WTC11 (cell line): ENCODE measurements at places on chromosomes 16 and 17. TPM values are rescaled to one million over a fixed set of nuclear protein-coding genes. Genes with fewer than 3 reads are reported as not detected.

IRX6 gene
- total RNA-seq, result 0.14 to 0.23 TPM (median 0.22 TPM) in 3 replicates

SOX9 gene
- 8.1 to 9.0 TPM (median 8.9 TPM) in 3 replicates for total RNA-seq

SHCBP1 gene
- 15.4 to 20.2 TPM (median 15.7 TPM) in 3 replicates for total RNA-seq

NR1D1 gene
- 5.6 to 7.6 TPM (median 6.2 TPM) in 3 replicates for total RNA-seq

SDK2 gene
- total RNA-seq, result 13.5 to 14.8 TPM (median 14.3 TPM) in 3 replicates

CD300H gene
- not detected in 3 replicates for total RNA-seq

GRCh38 chr17:33562792-33563191 is 269.7 kb upstream of the ASIC2 start:
- no peak overlapping the region for H3K27ac ChIP-seq
- H3K36me3 ChIP-seq, result peaks cover 16% of the 10 kb centered on the region
- no peak overlapping the region for H3K4me3 ChIP-seq
- peak; percentile 14 for DNase-seq
- H3K27me3 ChIP-seq, result peaks cover 17% of the 10 kb centered on the region

DNA sequence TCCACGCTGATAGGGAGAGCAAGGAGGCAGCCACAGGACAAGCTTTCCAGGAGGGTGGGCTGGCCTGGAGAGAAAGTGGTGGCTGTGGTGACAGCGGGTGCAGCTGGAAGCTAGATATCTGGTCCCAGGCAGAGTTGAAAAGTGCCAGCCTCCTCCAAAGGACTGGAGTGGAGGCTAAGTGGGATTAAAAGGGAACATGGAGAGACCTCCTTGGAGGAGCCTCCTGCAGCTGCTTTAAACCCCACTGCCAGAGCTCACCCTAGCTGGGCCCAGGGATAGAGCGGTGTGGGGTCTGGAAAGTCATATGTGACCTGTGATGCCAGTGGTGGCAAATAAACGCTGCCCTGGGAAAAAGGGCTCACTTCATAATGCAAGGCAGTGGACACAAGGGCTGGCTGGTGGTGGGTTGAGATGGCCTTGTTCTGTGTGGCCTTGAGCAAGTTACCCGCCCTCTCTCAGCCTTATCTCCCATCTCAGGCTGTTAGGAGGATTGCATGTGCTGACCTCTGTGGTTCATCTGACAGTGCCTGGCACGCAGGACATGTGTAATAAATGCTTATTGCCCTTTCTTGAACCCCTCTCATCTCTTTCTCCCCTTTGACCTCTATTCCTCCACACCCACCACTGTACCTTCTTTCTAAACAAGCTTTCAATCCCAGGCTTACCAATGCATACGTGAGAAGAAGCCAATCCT is 61.0 kb upstream of the LGALS9 start:
- H3K27ac ChIP-seq, result peak overlapping the region; percentile 84
- DNase-seq, result no peak
- H3K4me1 ChIP-seq, result peaks cover 61% of the 10 kb centered on the region
- H3K27me3 ChIP-seq, result no peaks in the 10 kb centered on the region
- no peaks in the 10 kb centered on the region for H3K36me3 ChIP-seq

DNA sequence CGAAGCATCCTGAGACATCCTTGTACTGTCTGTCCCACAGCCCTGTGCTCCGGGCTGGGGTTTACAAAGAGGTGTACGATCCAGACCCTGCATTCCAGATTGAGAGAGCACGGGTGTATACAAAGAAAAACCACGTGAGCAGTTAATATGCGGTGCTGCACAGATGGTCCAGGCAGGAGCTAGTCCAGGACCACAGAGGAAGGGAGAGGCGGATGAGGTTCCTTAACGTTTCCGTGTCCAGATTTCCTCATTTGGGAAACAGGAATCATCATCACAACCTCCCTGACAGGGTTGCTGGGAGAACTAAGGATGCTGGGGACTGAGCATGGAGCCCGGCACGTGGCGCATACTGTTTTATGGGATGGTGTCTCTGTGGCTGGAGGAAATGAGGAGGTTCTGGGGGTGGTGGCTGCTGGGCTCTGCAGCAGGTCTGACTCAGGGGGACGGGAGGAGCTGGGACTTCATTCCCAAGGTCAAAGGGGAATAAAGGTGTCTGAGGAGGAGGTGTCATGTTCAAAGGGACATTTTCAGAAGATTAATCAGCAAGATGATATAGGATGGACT is 26.2 kb downstream of the WIPI1 start:
- H3K4me1 ChIP-seq, result peaks cover 2% of the 10 kb centered on the region
- DNase-seq, result no peak
- no peak overlapping the region for H3K27ac ChIP-seq

DNA sequence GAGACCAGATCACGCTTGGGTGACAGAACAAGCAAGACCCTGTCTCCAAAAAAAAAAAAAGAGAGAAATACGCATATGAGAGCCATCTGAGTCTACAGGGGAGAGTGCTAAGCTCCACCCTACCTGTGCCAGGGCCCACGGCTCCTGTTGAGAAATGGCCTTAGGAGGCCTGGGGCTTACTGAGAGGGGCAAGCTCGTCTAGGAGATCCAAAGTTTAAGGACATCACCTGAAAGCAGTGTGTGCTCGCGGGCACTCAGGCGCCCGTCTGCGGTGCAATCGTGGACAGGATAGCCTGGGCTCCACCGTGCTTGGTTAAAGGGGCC is 14.5 kb upstream of the BAIAP2 start:
- peaks cover 13% of the 10 kb centered on the region for H3K4me1 ChIP-seq
- no peaks in the 10 kb centered on the region for H3K27me3 ChIP-seq
- H3K4me3 ChIP-seq, result no peak overlapping the region
- no peak for DNase-seq

DNA sequence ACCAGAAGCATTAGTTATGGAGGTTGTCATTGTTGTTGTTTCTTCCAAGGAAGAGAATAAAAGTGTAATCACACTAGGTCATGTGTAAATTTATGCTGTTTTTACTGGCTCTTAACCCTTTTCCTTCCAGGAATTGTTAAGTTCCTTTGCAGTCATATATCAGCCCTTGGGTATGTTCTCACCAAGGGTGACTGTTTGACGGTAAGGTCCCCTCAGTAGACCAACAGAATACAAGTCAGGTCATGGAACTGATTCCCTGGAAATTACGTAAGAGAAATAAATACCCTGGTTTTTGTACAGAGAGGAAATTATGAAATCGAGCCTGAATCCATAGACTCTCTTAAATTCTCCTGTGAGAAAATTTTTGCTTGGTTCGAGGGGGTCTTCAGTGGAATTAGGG is 11.2 kb upstream of the KCNJ2 start:
- no peaks in the 10 kb centered on the region for H3K4me1 ChIP-seq
- no peaks in the 10 kb centered on the region for H3K36me3 ChIP-seq
- DNase-seq, result no peak
- no peaks in the 10 kb centered on the region for H3K27me3 ChIP-seq
- no peak overlapping the region for H3K27ac ChIP-seq

DNA sequence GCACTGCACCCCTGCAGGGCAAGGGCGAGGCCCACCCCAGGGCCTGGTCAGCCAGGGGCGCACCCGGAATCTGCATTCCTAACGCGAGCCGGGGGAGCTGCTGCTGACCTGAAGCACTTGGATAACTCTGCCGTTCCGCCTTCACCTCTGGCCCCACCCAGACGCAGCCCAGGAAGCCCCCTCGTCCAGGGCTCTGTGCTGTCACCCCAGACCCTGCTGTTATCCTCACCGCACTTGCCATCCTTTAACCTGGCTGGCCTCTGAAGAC is 13.3 kb upstream of the PABPN1L start:
- peak overlapping the region; percentile 76 for H3K27ac ChIP-seq
- H3K4me3 ChIP-seq, result no peak overlapping the region
- H3K4me1 ChIP-seq, result no peaks in the 10 kb centered on the region

DNA sequence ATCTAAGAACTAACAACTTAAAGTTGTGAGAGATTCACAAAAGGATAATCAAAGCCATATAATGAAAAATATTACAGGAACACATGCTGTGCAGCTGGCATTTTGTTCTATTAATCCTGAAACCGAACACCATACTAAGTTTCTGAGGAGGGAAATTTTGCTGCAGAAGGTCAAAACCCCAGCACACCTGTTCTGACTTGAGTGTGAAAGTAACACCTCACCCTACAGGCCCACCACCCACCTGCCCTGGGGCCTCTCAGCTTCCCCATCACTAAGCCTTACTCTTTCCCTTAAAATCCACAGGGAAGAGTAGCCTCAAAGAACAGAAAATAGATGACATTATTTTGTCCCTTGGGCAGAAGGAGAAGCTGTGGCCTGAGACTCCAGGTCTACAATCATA is 44.8 kb downstream of the STAT5A start:
- no peaks in the 10 kb centered on the region for H3K27me3 ChIP-seq
- H3K4me1 ChIP-seq, result peaks cover 30% of the 10 kb centered on the region
- DNase-seq, result no peak
- no peak overlapping the region for H3K27ac ChIP-seq
- no peak overlapping the region for H3K4me3 ChIP-seq

- peaks cover 13% of the 10 kb centered on the region for H3K27me3 ChIP-seq
- H3K36me3 ChIP-seq, result peaks cover 52% of the 10 kb centered on the region
- peak; percentile 16 for DNase-seq
- H3K4me3 ChIP-seq, result no peak overlapping the region
These were observed 997.6 kb upstream of the RBFOX1 start for GRCh38 chr16:6335072-6335471.
